ENCODE measurements at places on chromosomes 1 and 21. TPM values are rescaled to one million over a fixed set of nuclear protein-coding genes. Genes with fewer than 3 reads are reported as not detected.

DNA sequence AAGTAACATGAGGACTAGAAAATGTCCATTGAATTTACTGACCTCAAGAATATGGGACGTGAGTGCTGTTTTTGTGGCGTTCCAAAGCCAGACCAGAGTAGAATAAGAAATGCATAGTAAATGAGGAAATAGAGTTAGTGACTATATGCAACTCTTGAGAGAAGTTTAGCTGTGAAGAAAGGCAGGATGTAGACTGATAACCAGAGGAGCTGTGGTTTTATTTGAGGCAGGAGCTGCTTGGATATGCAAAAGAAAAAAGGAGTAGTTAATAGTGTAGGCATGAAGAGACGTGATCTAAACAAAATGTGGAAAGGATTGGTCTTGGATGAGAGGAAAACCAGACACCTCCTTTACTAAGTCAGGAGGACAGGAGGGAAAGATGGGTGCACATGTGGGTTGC lies 28.2 kb downstream of the DNAH14 start:
- DNase-seq: no peak

GRCh38 chr1:221606256-221606655 lies 135.6 kb downstream of the DUSP10 start:
- DNase-seq: no peak

DNA sequence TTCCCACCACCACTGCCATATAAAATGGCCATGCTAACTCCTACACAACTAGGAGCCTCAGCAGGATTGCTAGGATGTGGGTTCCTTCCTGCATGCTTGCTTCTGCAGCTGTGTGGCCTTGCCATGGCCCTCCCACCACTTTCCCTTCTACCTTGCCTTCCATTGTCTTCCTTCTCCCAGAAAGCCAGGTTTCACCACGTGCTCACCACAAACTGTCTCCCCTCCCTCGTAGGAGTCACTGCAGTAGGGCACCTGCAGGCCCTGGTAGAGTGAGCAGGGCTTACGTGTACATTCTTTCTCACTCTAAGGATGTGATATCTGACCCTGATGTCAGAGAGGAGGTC lies 3.7 kb downstream of the C1orf226 start:
- no peak for DNase-seq

- DNase-seq: no peak
Measured at GRCh38 chr1:19074361-19074901, 118.0 kb upstream of the IFFO2 start.

GRCh38 chr1:24656046-24656445 lies 12.9 kb downstream of the SRRM1 start:
- no peak for DNase-seq

- no peak for DNase-seq
Measured at GRCh38 chr1:232891656-232892317, 58.6 kb upstream of the NTPCR start.

DNA sequence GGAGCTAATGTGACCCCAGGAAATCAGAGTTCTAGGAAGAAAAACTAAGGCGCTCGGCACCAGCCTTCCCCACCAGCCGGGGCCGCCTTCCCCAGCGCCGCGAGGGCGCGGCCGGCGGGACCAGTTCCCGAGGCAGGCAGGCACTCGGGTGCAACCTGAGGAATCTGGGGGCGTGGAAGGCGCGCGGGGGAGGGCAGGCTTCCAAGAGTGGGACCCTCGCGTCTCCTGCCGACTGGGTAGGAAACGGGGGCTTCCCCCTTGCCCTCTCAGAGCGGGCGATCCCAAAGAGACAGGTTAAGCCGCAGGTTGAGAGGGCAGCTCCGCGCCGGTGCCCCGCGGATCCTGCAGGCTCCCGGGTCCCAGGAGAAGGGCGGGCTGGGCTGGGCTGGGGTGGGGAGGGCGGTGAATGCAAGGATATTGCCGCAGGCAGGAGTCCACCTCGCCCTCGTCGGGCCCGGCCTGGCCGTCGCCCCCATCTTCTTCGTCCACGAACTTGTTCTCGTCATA lies 431 bp downstream of the ARPC5 start:
- no peak for DNase-seq

Gene SYDE2
- polyA plus RNA-seq: 5.0 TPM

Gene C1orf94
- 0.10 TPM for polyA plus RNA-seq

Gene STIL
- 3.1 TPM for polyA plus RNA-seq

Gene SPRR2D
- not detected for polyA plus RNA-seq

Gene IGSF5
- polyA plus RNA-seq: 0.41 TPM

All from muscle of back (tissue), 13 donors.